ENCODE measurements at places on chromosomes 1 and 21.

- DNase-seq = no peak
Observed at GRCh38 chr1:3237570-3237969, 168.6 kb downstream of the PRDM16 start.

DNA sequence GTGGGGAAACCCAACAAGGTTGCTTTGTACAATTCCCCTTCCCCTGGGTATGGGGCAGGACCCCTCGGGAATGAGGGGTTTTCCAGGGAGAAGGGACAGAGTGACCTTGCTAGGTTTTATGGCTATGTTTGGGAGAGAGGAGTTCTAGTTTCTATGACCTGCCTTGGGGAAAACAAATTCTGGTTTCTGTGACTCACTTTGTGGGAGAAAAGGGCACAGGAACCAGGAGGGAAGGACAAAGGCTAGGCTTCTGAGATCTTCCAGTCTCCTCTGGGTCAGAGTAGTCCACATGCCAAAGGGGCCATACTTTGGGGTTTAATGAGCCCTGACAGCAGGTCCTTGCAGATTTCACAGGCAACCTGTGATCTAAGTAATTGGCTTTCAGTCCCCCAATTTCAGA, 5.5 kb upstream of the PTGER3 start:
- no peak for DNase-seq

DNA sequence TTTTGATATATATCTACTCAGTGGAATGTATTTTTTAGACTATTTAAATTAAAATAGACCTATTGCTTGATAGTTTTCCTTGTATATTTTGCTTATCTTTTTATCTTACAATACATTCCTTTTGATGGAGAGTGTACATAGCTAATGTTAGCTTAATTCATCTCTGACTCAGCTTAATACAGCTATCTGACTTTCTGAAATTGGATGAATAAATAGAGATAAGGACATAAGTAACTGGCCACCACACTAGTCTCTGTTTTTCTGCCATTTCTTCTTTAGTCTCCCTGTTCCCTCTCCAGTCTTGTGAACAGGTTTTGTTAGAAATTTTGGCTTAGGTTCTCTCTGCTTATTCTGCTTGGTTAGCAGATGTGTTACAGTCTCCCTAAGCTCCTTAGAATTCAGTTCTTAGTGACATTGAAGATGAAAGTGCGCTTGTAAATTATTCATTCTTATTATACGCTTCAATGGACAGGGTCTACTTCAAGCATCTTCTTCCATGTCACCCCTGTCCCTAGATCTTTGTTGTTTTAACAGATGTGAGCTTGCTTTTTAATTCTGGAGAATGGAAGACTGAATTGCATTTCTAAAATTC, 59.6 kb downstream of the XPR1 start:
- DNase-seq = no peak

DNA sequence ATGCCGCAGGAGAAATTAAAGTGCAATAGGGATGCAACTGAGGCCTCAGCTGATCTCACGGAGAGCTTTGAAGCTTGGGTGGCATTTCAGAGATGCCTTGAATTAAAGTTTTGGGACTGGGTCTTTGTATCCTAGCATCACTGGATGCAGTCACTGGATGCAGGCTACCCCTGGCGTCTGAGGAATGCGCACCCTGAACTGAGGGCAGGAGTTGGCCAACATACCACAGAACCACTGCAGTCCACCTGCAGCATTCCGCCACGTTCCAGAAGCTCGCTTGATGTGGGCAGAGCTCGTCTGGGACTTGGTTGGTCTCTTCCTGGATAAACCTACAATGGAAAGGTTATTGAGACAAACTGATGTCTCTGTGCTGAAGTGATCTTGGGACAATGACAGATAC, 34.1 kb upstream of the IGSF5 start:
- DNase-seq = no peak

- no peak for DNase-seq
Observed at GRCh38 chr1:19785660-19786059, 14.1 kb downstream of the TMCO4 start.

- peak; percentile 54 for DNase-seq
Observed at GRCh38 chr21:39079617-39080016, 103.6 kb downstream of the PSMG1 start.

GRCh38 chr21:40796464-40796863, 50.5 kb downstream of the DSCAM start:
- DNase-seq = no peak

DNA sequence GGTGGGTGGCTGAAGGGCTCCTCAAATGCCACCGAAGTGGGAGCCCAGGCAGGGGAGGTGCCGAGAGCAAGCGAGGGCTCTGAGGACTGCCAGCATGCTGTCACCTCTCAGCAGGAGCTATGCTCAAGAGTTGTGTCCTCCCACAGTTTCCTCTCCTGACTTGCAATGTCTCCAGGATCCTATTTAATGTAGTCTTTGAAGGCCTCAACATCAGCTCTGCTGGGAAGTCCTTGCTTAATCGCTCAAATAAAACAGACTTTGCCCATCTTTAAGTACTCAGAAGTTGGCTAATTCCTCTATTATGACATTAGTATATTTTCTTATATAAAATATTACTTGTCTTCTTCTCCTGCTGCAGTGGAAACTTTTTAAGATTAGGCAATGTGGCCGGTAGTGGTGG, 154.2 kb upstream of the NRIP1 start:
- DNase-seq = no peak

- DNase-seq = no peak
Observed at GRCh38 chr1:231885209-231885854, 258.7 kb downstream of the DISC1 start.

DNA sequence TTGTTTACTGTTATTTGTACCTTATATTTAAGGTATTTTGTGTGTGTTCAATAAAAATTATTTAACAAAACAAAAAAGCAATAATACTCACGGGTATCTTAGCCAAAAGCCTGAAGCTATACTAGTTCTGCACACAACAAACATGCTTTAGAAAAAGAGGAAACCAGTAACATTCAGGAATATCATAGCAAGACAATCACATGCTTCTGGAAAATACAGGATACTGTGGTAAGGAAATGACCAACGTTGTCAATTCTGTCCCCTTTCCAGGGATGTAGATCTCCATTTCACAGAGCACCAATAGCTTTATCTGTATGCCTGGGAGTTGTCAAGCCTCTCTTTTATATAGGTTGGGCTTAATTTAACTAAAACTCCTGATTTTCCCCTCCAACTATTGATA, 288.4 kb downstream of the SMYD3 start:
- no peak for DNase-seq

- DNase-seq = peak; percentile 32
Observed at GRCh38 chr1:214327514-214327913, 46.6 kb downstream of the SMYD2 start.

DNA sequence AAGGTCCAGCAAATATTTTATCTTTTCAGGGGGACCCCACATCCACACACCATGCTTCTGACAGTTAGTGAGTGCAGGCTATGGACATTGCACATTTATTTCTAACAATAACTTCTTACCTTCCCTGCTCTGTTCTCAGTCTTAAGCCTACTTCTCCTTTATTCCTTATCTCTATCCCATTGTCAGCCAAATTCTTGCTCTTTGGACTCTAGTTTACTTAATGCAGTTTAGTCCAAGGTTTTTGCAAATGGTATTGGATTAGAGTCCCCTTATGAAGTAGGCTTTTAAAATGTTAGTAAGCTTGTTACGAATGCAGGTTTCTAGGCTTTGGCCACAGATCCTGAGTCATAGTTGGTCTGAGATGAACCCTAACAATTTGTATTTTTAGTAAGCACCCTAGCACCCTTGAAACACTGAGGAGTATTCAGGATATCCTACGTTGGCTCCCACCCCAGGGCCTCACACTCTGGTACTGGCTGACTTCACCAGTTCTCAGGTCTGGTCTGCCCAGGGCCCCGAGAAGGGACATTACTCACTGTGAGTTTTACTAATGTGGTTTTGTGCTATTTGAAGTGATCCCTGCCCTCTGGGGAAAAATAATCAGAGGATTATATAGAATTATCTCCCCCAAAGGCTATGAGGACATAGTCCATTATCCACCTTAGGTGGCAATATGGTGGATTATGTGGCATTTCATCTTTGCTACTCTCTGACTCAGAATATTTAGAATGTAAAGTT, 239.5 kb downstream of the TGFB2 start:
- DNase-seq = no peak

DNA sequence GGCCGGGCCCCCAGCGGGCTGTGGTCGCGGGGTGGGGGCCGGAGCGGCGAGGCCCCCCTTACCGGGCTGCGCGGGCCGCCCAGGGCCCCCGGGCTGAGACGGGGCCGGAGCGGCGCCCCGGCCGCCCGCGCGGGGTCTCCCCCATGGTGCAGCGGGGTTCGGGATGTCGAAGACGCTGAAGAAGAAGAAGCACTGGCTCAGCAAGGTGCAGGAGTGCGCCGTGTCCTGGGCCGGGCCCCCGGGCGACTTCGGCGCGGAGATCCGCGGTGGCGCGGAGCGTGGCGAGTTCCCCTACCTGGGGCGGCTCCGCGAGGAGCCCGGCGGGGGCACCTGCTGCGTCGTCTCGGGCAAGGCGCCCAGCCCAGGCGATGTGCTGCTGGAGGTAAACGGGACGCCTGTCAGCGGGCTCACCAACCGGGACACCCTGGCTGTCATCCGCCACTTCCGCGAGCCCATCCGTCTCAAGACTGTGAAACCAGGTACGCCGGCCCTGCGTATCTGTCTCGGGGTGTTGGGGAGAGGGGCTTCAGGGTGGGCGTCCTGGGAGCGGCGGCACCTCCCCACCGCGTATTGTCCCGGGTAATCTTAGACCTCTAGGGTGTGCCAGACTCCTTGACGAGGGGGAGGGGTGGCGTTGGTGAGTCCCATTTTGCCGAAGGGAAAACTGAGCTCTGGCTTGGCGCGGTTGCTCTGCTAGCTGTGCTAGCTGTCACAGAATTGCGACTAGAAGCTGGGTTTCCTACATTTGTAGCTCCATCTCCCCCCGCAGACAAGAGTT, 745 bp downstream of the MAGI3 start:
- peak; percentile 28 for DNase-seq

- no peak for DNase-seq
Observed at GRCh38 chr21:33206771-33207281, 22.9 kb upstream of the IFNAR2 start.

GRCh38 chr1:186569856-186570255, 108.9 kb upstream of the PDC start:
- DNase-seq = no peak

DNA sequence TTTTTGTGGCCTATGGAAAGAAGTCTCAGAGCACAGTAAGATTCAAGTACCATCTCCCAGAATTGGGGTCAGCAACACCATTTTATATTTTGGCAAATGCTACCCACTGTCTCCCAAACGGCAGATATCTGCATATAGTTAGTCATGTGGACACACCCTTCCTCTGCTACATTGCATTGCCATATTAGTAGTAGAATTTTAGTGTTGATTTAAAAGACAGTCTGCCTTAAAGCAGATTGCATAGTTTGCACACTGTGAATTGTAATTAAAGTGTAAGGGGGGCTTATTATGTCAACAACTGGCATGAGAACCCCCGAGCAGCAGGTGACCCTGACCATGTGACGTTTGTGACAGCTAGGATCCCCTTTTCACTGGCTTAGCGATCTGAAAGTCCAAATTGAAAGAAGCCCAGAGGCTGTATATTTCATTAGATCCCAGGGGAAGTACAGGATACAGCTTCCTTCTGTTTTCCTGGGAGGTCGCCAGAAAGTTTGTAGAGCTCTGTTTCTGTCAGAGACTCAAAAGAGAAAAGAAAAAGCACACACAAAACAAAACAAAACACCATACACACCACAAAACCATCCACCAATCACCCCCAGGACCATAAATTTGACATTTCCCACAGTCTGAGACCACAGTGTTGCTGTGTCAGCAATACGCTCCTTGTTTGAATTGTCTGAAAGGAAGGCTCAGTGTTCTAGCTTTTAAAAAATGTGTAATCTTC, 172.4 kb downstream of the NFIA start:
- DNase-seq = no peak

- no peak for DNase-seq
Observed at GRCh38 chr1:224783006-224783651, 146.3 kb upstream of the DNAH14 start.

- no peak for DNase-seq
Observed at GRCh38 chr1:97636941-97637340, 283.9 kb downstream of the DPYD start.

DNA sequence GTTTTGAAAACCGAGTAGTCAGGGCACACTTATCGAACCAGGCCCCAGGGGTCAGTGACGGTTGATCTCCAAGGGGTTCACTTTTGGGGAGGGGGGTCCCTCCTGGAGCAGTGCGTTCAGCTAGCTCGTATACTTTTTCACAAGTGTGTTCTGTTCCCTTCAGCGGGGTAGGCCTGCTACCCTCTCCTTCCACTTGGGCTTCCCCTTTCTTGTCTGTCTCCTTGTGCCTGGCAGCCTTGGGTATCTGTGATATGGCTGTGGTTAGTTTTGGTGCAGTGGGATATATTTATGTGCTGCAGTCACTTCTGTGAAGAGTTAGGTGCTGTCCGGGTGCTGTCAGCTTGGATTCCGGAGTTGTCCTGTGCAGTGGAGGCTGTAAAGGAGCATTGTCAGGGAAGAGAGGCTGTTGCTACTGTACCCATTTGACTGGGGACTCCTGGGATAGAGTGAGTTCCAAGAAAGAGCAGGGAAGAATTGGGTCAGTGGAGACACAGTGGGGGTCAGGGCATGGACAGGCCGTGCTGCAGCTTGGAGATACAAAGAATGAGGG, 29.7 kb downstream of the ADARB1 start:
- no peak for DNase-seq

DNA sequence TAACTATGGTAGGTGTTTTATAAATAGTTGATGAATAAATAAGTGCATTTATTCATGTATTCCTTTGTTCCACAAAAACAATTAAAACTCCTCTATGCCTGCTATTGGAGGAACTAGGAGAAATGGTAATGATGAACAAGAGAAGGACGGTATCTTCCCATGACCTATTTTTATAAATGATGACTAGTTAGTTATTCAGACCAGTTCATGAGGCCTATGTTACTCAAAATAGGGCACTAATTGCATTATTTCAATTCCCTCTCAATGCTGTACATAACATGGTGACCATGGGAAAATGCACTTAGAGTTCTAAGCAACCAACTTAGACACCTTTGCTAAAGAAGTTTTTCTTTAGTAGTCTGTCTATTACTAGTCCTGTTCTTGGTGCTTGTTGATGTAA, 53.1 kb downstream of the XCL1 start:
- DNase-seq = no peak

DNA sequence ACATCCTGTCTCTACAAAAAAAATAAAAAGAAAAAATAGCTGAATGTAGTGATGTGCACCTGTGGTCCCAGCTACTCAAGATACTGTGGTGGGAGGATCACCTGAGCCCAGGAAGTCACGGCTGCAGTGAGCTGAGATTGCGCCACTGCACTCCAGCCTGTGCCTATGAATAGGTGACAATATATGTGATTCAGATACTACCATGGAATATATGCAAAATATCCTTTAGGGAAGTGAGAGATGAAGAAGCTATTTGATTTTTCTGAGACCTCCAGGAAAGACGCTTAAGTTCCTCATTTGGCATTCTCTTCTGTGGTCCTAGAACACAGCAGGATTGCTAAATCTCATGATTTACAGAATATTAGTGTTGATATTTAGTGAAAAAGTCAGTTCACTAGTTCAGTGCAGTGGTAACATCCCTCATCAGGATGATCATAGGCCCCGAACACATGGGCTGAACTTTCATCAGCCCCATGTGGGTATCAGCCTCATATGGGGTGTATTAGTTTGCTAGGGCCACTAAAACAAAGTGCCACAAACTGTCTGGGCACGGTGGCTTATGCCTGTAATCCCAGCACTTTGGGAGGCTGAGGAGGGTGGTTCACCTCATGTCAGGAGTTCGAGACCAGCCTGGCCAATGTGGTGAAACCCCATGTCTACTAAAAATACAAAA, 6.0 kb upstream of the VASH2 start:
- DNase-seq = no peak

Measured in heart right ventricle (tissue), 16 donors.